ENCODE measurements at places on chromosomes 2 and 18.

- no peak for DNase-seq
Measured at GRCh38 chr2:188725746-188726360, 248.3 kb upstream of the COL3A1 start.

DNA sequence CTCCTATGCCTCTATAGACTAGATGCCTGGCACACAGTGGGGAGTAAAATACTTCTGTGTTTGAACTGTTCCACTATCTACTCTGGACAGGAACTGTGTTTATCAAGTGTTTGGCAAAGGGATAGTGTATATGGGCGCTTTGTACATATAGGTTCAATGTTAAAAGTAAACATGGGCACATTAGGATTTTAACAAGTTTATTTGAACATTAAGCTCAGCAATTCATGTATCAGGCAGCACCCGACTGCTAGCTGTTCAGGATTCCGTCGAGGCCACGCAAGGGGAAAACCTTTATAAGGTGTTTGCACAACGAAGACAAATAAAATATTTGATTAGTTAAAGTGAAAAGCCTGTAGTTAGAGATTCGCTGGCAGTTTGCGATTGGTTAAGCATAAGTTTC lies 43.4 kb upstream of the ROCK2 start:
- no peak for DNase-seq

DNA sequence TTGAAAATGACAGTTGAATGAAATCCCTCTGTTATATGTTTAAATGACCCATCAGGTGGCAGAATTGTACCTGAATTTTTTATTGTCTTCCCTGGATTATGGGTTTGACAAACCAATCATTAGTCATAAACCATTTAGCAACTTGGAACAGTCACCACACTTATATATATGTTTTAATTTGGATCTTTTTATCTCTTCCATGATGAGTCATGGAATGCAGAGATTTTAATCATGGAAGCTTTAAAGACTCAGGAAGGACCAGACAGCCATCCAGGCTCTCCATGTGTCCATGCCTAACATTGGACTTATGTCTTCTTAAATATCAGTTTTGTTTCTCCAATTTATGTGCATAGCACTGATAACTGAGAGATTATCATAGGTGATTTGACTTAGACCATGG lies 188.3 kb upstream of the ZSWIM2 start:
- no peak for DNase-seq

- DNase-seq, result no peak
Measured at GRCh38 chr2:109351164-109351756, 222.3 kb downstream of the SH3RF3 start.

DNA sequence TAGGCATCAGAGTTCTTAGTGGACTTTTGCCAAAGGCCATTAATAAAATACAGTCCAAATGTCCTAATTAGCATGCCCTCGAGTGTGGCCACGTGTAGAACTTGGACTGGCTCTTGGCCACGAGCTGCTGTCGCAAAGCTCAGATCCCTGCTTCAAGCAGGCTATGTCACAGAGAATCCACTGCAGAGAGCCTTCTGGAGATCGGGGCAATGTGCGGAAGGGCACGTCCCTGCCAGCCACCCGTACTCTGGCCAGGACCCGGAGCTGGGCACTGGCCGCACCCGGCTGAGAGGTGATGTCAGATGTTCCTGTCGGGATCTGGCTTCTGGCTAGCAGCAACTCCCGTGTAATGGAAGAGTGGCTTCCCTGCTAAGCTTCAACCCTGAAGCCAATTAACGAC lies 432.7 kb upstream of the ID2 start:
- no peak for DNase-seq

- DNase-seq, result no peak
Measured at GRCh38 chr2:169393068-169393590, 30.8 kb upstream of the LRP2 start.

- no peak for DNase-seq
Measured at GRCh38 chr2:161703863-161704262, 79.6 kb downstream of the SLC4A10 start.

- no peak for DNase-seq
Measured at GRCh38 chr2:200470230-200470629, 39.6 kb downstream of the KCTD18 start.

GRCh38 chr2:229196448-229196847 lies 74.6 kb downstream of the PID1 start:
- no peak for DNase-seq

DNA sequence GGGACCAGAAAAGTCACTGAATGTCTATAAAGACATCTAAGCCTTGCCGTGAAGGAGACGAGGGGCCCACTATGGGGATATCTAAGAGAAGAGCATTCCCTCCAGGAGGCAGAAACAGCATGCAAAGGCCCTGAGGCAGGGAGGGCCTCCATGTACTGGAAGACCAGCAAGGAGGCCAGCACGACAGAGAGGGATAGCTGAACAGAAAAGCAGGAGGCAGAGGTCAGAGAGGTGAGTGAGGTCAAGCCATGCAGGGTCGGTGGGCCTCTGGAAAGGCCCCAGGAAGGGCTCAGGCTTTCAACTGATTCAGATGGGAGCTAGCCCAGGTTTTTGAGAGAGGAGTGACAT lies 5.7 kb downstream of the TRABD2A start:
- DNase-seq, result no peak

GRCh38 chr18:48948112-48949049 lies 2.4 kb downstream of the SMAD7 start:
- DNase-seq, result peak; percentile 12

DNA sequence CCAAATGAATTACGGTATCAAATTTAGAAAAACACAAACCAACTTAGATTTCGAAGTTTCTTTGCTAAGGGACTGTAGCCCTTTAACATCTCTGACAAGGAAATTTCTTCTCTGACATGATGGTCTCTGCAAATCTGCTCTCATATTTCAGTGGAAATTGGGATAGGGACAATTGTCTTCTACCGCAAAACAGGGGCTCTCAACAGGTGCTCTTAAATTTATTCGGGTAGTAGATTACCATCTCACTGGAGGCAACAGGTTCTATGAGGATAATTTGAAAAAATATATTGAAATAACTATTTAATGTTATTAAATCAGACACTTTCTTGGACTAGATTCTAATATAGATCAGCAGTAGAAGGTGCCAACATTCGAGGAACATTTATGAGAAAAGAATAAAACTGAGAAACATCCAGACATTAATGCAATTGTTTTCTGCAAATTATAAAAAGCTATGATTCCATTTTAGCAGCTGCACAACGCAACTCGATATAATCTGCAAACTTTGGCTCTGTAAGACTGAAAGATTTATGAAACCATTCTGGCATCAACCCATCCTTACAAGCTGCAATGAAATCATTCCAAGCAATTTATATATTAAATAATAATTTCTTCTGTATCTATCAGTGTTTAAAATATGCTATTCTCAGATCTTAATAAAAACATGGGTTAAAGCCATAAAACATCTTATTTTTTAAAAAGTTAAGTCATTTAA lies 10.0 kb upstream of the BCL2 start:
- DNase-seq, result no peak

DNA sequence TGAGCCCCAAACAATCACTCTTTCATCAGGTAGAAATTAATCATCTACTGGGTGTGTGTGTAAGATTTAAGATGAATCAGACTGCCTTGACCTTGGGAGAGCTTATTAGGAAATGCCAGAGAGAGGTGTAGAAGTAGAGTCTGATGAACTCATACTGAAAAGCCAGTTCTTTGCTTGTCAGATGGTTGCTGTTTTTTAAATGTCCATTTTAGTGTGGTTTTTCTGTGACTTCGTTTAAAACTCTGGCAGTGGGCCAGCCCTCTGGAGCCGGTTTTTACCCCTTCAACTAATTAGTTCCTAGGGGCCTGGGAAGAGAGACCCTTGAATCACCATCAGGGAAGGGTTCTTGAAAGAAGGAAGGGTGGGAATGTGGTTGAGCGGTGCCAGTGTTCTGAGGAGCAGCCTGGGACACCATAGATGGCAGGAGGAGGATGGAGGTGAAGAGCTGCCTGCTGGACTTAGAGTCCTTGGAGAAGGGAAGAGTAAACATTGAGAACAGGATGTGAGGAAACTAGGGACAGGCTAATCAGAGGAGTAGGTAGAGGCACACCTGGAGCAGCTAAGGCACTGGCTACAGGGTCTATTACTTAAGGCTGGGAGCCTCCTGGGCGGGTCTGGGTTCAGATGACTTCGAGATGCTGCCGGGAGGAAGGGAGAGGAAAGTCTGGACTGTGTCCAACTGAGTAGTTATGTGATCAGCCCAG lies 66.1 kb downstream of the LRRFIP1 start:
- DNase-seq, result no peak

GRCh38 chr18:75023473-75023872 lies 185.5 kb downstream of the PTGR3 start:
- DNase-seq, result no peak

Measured in cortex of kidney (tissue), 1 donor.